HEK293T (cell line): ENCODE measurements at places on chromosomes 1 and 21.

DNA sequence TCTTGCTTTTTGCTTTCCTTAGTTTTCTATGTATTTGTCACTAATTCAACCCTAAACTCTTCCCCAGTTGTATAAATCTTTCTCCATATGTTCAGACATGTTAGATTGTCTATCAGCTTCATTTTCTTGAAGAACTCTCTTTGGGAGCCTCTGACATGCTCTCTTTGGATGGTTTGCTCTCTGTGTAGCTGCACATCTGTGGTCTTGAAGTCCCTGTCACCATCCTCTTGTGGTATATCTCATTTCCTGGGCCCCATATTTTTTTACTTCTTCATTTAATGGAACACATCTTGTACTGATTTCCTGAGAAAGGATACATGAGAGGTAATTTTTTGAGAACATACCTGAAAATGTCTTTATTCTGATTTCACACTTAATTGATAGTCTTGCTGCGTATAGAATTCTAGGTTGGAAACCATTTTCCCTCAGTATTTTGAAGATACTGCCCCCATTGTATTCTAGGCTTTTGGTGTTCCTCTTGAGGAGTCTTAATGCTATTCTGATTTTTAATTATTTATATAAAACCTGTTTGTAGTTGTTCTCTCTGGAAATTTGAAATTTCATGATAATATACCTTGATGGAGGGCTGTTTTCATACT lies 72.6 kb downstream of the ST3GAL3 start:
- no peak for DNase-seq

DNA sequence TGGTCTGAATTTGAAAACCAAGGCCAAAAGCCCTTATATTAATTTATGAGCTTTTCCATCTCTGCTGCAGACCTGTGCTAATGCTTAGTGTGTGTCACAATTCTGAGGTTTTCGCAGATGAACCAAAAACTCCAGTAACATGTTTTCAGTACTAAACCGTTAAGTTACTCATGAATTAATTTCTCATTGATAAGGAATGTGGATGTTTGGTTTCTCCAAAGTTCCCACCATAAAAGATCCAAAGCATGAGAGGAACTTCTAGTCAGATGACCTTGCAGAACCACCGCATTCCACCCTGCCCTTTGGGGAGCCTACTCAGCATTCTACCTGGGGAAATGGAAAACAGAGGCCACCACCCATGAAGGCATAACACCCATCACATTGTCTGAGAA lies 7.5 kb upstream of the LEPR start:
- DNase-seq, result no peak

- no peak for DNase-seq
These were observed 49.6 kb upstream of the LRP8 start for GRCh38 chr1:53377438-53377841.

DNA sequence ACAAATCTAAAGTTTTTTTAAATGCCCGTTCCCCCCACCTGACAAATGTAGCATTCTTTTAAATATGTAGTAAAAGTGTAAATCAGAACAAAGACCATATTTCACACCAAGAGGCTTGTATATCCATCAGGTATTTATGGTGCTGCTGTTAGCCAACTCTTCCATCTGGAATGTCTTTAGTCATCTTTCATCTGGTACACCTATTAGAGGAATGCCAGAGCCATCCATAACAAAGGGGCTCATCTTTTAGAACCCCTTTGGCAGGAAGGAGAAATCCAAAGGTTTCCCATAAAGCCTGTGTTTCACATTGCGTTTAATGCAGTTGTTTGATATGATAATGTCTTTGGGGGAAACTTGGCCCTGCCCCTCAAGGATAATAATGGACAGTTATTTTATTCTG lies 79.3 kb upstream of the C1orf87 start:
- no peak for DNase-seq

DNA sequence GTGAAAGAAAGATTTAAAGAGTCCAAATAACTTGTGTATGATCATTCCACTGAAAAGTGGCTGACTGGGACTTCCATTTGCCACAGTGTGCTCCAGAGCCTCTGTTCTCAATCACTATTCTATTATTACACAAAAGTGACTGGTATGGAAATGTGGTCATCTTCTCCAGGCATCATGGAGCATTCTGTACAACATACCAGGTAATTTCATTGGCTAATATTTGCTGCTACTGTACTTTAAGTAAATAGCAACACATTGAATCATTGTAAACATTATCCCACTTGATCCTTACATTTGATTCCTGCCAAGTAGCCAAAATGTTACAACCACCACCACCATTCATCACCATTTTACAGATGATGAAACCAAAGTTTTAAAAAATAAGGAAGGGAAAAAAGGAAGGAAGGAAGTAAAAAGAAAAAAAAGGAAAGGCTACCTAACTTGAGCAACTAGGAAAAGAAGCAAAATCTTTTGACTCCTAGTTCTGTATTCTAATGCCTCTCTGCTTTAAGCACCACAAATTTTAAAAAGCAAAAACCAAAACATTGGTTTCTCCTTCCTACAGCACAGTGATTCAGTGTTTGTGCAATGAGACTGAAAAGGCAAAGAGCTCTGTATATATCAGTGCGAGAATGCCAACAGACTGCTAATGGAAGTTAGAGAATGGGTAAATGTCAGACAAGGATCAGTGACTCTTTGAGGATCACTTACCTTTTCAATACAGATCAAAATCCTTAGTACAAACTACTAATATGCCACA lies 361.4 kb upstream of the PTBP2 start:
- no peak for DNase-seq

DNA sequence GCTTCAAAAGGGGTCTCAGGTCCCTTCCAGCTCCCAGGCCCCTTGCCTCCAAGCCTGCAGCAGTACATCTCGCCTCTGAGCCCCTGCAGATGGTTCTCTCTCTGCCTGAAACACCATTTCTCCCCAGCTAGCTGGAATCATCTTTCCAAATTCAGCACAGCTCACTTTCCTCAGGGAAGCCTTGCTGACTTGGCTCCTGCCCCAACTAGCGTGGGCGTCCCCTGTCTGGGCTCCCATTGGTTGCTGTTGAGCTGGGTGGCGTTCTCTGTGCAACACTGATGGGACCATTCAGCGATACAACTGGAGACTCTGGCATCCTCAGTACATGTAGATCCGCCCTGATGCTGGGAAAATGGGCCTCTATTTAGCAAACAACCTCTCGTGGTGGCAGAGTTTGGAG lies 141.3 kb upstream of the IGSF21 start:
- DNase-seq, result no peak

- peak; percentile 55 for DNase-seq
These were observed 32.3 kb downstream of the HHAT start for GRCh38 chr1:210360852-210361477.

GRCh38 chr1:184112176-184112948 lies 60.8 kb downstream of the TSEN15 start:
- no peak for DNase-seq

DNA sequence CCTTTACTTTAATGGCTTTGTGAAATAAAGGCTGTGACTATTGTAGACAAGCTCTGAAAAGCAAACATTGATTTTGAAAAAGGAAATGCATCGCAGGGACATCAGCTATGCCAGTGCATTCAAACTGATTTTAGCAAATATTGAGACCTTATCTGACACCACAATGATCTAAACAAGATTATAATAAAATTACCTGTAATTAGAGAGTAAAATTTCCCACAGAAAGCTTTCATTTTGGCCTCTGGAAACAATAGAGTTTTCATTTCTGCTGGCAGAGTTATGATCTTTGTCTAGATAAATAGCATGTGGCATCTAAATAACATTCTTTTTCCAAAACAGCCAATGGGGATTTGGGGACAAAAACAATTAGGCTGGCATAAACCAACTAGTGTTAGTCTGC lies 650.4 kb upstream of the PRMT6 start:
- no peak for DNase-seq

- DNase-seq, result no peak
These were observed 16.2 kb upstream of the TSNAX start for GRCh38 chr1:231512147-231512698.

GRCh38 chr1:214216021-214216420 lies 64.9 kb upstream of the SMYD2 start:
- DNase-seq, result no peak

GRCh38 chr1:69657971-69658370 lies 90.2 kb downstream of the LRRC7 start:
- no peak for DNase-seq

DNA sequence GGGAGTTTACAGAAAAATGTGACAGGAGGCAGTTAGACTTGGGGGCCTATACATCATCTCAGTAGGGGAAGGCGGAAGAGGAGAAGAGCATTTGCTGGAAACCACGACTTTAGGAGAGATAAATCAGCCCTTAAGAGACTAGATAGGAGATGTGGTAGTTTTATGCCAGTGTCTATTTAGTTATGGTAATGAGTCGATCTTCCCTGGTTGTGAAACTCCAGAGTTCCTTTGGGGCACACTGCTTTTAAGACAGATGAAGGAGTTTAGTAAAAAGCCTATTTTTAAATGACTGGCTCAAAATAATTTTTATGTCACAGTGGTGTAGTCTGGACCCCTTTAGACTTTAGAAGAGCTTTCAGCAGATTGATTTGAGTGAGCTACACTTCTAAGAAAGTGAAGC lies 7.8 kb downstream of the PGM1 start:
- DNase-seq, result no peak

DNA sequence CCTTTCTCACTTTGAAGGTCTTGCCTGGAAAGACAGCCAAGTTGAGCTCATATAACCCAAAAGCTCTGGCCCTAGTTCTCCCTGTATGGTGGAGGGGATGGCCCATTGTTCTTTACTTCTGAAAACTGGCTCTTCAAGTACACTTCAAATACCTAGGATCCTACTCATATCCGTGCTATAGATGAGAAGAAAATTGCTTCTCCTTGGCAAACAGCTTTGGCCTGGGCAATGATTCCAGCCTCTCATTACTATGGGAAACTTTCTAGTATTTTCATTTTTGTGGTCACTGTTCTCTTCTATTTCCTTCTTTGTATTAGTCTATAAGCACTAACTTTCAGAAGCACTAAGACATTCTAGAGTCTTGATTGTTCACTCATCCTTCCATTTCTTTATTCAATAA lies 53.7 kb downstream of the ZNF697 start:
- DNase-seq, result no peak

GRCh38 chr1:215156232-215156631 lies 73.7 kb downstream of the KCNK2 start:
- DNase-seq, result no peak

DNA sequence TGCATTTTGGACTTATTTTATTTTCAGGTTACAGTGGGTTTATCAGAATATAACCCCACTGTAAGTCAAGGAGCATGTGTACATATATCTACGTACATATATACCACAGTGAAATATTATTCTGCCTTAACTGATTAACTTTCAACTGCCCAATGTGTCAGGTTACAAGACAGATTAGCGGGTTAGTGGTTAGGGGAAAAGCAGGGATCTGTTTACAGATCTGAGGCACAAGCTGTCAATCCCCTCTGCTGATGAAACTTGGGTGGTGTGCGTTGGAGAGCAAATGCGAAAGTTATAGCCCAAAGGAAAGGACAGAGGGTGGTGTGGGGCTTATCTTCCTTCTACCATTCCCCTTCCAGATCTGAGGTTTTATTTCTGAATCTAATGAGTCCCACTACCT lies 238.2 kb upstream of the KCNK2 start:
- DNase-seq, result no peak

GRCh38 chr1:169106921-169107602 lies 572 bp downstream of the ATP1B1 start:
- DNase-seq, result peak; percentile 33

DNA sequence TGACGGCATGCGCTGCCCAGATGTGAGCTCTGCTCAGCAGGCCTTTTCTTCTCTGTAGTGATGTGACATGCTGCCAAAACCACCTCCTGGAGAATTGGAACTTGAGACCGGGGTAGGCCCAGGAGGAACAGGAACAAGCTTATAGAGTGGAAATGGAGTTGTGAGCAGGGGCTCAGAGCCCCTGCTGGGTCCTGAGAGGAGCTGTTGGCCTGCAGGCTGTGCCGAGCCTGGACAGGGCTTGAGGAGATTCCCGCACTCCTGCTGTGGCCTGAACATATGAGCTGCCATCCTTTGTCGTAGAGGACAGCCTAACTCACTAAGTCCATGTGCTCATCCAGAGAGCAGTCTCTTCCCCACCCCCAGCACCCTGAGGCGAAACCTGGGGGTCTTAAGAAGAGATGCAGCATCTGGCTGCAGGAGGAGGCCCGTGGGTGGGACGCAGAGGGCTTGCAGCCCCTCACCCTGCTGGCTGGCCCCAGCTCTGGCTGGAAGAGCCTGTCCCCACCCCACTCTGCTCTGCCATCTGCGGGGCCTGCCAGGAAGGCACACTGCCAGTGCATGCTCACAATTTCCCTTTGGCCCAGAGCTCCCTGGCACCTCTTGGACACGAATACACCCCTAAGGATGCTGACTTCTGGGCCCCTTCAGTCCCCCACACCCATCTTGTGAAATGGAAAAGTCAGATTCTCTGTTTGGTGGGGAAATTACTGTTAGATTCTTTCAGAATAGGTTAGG lies 42.5 kb downstream of the PTPRF start:
- DNase-seq, result no peak

DNA sequence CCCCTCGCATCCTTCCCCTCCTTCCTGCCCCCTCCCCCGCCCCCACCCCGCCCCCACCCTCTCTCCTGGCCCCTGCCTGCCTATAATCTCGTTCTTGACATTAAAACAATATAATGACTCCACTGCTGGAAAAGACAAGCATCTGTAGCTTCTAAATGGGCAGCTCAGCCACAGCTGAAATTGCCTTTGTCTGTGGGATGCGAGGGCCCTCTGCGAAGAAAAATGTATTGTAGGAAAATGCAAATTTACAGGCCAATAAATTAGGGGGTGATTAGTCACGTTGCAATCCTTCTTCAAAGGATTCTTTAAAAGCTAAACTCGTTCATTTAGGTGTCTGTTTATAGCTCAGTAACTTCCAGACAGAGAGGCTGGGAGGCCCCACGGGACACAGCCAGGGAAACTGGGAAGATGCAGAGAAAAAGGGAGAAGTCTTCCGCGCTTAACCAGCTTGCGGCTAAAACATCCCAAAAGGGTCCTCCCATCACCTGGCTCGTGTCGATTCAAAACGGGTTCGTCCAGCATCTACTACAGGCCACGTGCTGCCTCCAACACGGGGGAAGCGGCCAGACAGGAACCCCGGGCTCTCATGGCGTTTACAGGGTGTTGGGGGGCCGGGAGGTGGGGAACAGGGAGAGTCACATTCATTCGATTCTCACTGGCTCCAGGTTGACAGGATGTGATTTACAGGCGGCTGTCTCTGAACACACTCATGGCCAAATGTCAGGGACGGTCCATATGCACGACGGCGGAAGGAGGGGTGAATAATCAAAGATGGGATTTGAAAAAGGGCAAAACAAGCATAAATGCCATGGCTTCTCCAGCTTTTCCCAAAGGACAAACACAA lies 100.5 kb upstream of the ZBTB40 start:
- no peak for DNase-seq

DNA sequence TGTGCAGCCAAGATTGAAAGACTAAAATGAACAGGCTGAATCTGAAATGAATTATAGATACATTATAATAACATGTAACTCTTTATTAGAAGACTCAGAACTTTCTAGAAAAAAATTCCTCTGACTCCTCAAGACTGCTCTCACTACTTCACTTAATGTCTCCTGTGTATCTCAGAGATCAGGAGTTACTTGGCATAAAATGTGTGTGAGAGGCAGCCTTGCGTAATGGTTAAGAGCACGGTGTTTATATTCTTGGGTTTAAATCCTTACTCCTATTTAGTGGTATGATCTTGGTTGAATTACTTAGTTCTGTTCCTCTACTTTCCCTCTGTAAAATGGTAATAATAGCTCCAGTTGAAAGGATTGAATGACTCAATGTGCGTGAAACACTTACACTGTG lies 634.9 kb downstream of the LTN1 start:
- DNase-seq, result no peak

GRCh38 chr1:5296095-5296494 lies 641.7 kb downstream of the AJAP1 start:
- no peak for DNase-seq
